Germinal center (tissue), 1 donor: ENCODE measurements at places on chromosomes 5 and 9.

GRCh38 chr5:63233361-63233760 is 654.7 kb downstream of the LRRC70 start:
- DNase-seq = no peak

- DNase-seq = no peak
Observed at GRCh38 chr9:103709366-103709765, 384.7 kb upstream of the SMC2 start.

- DNase-seq = no peak
Observed at GRCh38 chr9:86135371-86135770, 36.0 kb upstream of the GOLM1 start.

- DNase-seq = no peak
Observed at GRCh38 chr5:147234825-147235635, at the start of gene STK32A. TSS of gene STK32A (plus strand) at chr5:147235026. CDS start at chr5:147239635, 4,609 bp downstream.

GRCh38 chr5:61330341-61330844 is 1.7 kb upstream of the ZSWIM6 start:
- DNase-seq = peak; percentile 40

- no peak for DNase-seq
Observed at GRCh38 chr5:107806271-107806670, 135.5 kb upstream of the EFNA5 start.

DNA sequence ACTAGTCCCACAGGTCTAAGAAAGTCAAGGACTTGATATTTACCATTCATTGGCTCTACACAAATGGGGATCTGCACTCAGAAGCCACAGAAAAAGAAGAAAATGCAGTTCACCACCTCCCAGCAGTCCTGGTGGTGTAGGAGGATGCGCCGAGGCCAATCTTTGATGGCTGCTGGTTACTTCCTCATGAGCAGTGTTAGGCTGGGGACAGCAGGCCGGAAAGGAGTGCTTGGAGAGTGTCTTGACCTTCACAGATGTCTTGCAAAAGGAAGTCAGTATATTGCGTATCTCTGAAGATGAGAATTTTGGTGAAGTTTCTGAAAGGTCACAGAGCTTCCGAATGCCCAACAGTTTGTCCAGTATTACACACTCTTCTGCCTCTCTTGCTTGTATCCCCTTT is 597.0 kb downstream of the EBF1 start:
- DNase-seq = no peak

- no peak for DNase-seq
Observed at GRCh38 chr9:5864446-5864845, 26.2 kb upstream of the MLANA start.

DNA sequence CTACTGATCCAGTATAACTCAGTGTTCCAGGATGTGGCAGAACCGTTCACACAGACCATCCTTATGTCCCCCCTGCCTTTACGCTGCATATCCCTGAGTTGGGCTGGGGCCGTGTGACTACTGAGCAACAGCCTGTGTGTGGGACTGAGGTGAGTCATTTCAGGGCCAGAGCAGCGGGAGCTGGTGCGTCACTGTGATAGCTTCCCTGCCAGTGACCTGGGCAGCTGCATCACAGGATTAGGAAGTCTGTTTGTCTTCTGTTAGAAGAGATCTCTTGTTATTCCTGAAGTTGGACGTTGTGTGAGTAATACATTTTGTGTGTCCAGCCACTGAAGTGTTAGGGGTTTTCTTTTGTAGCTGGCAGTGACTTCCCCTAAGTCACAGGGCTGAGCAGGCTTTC is 35.6 kb downstream of the TPPP start:
- DNase-seq = no peak

- DNase-seq = no peak
Observed at GRCh38 chr5:15008921-15009320, 137.3 kb upstream of the ANKH start.

GRCh38 chr9:109794361-109795012 is 14.5 kb downstream of the PALM2AKAP2 start:
- no peak for DNase-seq

- DNase-seq = no peak
Observed at GRCh38 chr5:175279506-175279905, 164.5 kb downstream of the DRD1 start.
